ENCODE measurements at places on chromosomes 7 and 10.

DNA sequence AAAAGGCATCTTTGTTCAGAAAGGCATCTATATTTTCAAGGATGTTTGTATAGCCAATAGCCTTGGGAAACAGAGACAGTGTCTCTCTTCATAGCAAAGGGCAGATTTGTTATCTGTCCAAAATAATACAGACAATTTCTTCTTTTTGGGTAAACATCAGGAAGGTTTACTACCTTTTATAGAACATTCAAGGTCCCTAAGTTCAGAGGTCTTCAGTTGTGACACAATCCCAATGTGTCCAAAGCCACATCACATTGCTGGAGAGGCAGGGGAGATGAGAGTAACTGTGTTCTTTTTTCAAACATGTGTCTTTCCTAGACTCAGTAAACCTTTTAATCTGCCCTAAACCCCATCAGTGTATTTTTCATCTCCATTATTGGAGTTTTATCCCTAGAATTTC lies 33.6 kb upstream of the FAM13C start:
- H3K27me3 ChIP-seq, result no peaks in the 10 kb centered on the region
- H3K4me1 ChIP-seq, result no peaks in the 10 kb centered on the region
- no peak overlapping the region for H3K4me3 ChIP-seq

DNA sequence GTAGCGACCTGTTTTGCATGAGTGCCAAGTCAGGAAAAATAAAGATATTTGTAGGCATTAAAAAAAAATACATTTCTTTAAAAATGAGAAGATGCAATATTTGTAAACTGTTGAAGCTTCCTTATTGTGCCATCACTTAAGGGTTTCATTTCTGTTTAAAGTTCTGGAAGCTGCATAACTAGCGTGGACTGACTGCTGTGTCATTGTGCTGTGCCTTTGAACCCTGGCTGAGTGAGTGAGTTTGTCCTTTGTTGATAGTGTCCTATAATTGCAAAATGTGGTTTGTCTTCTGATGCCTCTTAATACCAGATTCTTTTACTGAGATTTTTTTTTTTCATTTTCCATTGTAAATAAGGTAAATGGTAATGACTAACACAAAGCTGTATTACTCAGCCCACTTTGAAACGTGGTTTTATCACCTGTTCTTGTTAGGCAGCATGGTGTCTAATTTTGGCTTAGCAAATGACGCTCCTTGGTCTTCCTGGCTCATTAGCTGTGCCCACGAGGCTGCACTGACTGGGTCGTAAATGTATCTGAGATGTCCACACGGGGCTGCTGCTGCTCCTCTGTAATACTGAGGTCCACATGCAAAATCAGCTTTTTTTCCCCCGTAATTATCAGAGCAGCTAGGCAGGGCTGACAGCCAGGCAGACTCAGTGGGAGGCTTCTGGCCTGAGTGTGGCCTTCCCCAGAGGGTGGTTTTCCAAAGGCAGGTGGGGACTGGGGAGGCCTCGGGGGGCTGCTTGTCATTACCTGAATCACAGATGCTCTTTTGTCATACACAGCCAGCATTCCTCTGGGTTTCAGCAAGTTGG lies 14.8 kb downstream of the ZSCAN25 start:
- peaks cover 75% of the 10 kb centered on the region for H3K36me3 ChIP-seq
- H3K4me3 ChIP-seq, result no peak overlapping the region
- DNase-seq, result peak; percentile 70

- peaks cover 68% of the 10 kb centered on the region for H3K27me3 ChIP-seq
- DNase-seq, result peak; percentile 77
- no peak overlapping the region for H3K27ac ChIP-seq
- H3K4me3 ChIP-seq, result peak overlapping the region; percentile 97
- H3K4me1 ChIP-seq, result peaks cover 19% of the 10 kb centered on the region
Observed at GRCh38 chr10:8055420-8056349, 1.2 kb downstream of the GATA3 start.

GRCh38 chr10:93034426-93034825 lies 26.2 kb upstream of the CYP26C1 start:
- no peaks in the 10 kb centered on the region for H3K36me3 ChIP-seq
- no peak overlapping the region for H3K27ac ChIP-seq
- H3K4me1 ChIP-seq, result peaks cover 5% of the 10 kb centered on the region
- H3K27me3 ChIP-seq, result no peaks in the 10 kb centered on the region
- no peak for DNase-seq
- no peak overlapping the region for H3K4me3 ChIP-seq

DNA sequence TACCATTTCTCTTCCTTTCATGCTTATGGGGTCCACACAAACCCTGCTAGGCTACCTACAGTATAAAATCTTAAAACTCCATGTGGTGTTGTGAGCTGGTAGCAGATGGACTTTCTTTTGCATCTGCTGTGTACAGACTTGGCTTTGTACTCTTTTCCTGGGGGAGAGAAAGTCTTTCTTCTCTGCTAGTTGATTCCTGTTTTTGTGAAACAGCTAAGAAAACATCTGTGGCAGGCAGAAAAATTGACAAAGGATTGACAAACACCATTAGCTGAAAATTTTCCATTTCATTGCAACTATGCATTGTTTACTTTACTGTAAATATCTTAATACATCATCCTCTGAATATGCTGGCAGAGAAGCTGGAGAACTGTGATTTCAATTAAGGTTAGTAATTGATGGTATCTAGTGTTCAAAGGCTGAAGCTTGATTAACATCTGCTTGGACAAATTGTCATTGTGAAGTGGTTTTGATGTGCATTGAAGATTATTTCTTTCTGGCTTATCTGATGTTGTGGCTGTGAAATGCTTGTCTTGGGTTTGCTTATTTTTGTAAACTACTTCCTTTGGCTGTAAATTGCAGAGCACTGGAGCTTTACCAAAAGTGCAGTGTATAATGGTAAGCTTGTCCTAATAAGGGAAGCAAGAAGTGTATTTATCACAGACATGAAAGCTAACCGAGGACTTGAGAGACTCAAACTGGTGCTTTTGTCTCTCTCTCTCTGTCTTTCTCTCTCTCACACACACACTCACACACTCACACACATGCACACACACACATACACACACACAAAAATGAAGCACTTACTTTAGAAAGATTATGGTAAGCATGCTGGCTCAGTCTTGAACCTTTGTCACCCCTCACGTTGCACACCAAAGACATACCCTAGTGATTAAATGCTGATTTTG lies at the start of gene FOXP2:
Gene FOXP2, plus strand, starts transcription at position 660 of the 908 bp plus-strand sequence. CDS start 11,697 bp downstream, outside the sequence.
- peak within 1 kb of the TSS; percentile 54 for H3K4me3 ChIP-seq
- H3K27ac ChIP-seq, result peak within 1 kb of the TSS; percentile 81
- H3K27me3 ChIP-seq, result no peaks in the 10 kb centered on the region
- peak; percentile 49 for DNase-seq

DNA sequence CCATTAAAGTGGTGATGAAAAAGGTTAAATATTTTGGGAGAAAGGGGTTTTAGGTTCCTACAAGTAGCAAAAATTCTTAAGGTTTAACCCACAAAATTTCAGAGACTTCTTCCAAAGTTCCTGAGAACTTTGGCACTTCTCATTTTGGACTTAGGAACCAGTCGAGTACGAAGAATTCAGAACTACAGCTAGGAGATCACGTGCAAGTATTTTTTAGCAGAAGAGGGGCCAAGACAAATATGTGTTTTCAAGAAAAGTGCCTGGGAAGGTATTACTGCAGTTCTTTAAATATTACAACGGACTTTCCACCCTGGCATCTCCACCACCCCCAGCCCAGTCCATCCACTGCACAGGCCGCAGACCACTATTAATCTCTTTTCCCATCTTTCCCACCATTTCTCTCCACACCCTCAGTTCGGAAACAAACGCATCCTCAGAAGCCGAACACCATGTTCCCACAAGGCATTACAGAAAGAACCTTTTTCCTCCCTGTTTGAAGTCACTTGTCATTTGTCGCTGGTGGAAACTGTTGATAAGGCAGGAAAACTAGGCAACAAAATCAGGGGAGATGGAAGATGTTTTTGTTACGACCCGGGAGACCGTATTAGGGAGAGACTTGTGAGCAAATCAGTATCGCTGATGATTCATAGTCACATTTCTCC lies 7.1 kb downstream of the INHBA start:
- H3K27me3 ChIP-seq, result peaks cover 49% of the 10 kb centered on the region
- H3K4me3 ChIP-seq, result no peak overlapping the region
- no peaks in the 10 kb centered on the region for H3K4me1 ChIP-seq
- no peak overlapping the region for H3K27ac ChIP-seq
- DNase-seq, result no peak

- DNase-seq, result no peak
- no peaks in the 10 kb centered on the region for H3K4me1 ChIP-seq
- no peaks in the 10 kb centered on the region for H3K36me3 ChIP-seq
- H3K27ac ChIP-seq, result no peak overlapping the region
- no peak overlapping the region for H3K4me3 ChIP-seq
Observed at GRCh38 chr7:87624628-87625027, 3.6 kb upstream of the RUNDC3B start.

DNA sequence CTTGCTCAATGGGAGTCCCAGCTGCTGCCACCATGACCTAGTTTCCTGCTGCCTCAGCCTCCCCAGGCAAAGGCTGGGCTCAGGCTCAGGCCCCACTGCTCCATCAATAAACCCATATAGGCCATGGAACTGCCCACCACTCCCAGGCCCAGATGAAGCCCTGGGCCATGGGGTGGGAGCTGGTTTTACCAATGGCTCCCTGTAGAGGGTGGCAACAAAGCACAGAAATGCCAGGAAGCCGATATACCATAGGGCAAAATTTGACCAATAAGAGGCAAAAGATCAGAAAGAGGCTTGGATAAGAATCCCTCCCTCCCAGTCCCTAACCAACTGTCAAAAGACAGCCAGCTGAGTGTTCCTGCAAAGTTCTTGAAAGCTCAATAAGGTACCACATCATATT lies 101.8 kb upstream of the DOCK1 start:
- H3K4me3 ChIP-seq, result no peak overlapping the region
- no peaks in the 10 kb centered on the region for H3K4me1 ChIP-seq
- DNase-seq, result no peak
- no peak overlapping the region for H3K27ac ChIP-seq
- no peaks in the 10 kb centered on the region for H3K36me3 ChIP-seq

- H3K4me1 ChIP-seq, result no peaks in the 10 kb centered on the region
- no peak overlapping the region for H3K4me3 ChIP-seq
- no peak overlapping the region for H3K27ac ChIP-seq
Observed at GRCh38 chr10:68092512-68092911, 16.8 kb upstream of the MYPN start.

DNA sequence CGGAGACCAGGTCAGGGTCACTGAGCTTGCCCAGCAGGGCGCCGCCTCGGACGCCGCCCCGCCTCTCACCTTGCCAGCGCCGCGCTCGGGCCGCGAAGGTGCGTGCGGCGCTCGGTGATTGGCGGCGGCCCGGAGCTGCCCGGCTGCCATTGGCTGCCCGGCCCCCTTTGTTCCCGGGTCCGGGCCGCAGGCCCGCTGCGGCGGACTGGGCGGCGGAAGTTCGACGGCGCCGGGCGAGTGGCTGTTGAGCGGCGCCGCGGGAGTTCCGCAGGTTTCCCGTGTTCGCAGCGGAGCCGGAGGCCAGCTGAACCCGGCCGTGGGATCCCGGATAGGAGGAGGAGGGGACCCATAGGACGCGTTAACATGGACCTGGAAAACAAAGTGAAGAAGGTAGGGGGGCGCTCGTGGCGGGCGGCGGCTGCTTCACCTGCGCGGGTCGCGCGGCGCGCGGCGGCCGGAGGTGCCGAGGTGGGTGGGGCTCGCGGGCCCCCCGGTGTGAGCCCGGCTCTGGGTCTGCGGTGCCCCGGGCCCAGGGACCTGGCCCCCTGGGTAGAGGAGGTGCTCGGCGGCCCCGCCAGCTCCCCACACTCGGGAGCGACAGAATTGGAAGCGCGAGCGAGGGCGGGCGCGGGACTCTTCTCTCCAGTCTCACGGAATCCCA lies at the start of gene TES:
Gene TES, plus strand, starts transcription at position 195 of the 661 bp plus-strand sequence. Its CDS starts 169 bp downstream, at position 364.
- no peaks in the 10 kb centered on the region for H3K36me3 ChIP-seq
- peak within 1 kb of the TSS; percentile 88 for H3K4me3 ChIP-seq
- peak; percentile 93 for DNase-seq
- H3K27me3 ChIP-seq, result no peaks in the 10 kb centered on the region

GRCh38 chr7:636396-636795 lies 90.1 kb upstream of the DNAAF5 start:
- no peak overlapping the region for H3K4me3 ChIP-seq
- no peaks in the 10 kb centered on the region for H3K36me3 ChIP-seq
- no peaks in the 10 kb centered on the region for H3K4me1 ChIP-seq
- DNase-seq, result no peak

- H3K4me1 ChIP-seq, result no peaks in the 10 kb centered on the region
- no peak overlapping the region for H3K4me3 ChIP-seq
- no peak for DNase-seq
- H3K27me3 ChIP-seq, result no peaks in the 10 kb centered on the region
Observed at GRCh38 chr7:1543826-1544177, 12.2 kb downstream of the TMEM184A start.

Data from endodermal cell (in vitro differentiated cells).